GF-D8 (cell line): ENCODE measurements at places on chromosomes 2 and 18.

DNA sequence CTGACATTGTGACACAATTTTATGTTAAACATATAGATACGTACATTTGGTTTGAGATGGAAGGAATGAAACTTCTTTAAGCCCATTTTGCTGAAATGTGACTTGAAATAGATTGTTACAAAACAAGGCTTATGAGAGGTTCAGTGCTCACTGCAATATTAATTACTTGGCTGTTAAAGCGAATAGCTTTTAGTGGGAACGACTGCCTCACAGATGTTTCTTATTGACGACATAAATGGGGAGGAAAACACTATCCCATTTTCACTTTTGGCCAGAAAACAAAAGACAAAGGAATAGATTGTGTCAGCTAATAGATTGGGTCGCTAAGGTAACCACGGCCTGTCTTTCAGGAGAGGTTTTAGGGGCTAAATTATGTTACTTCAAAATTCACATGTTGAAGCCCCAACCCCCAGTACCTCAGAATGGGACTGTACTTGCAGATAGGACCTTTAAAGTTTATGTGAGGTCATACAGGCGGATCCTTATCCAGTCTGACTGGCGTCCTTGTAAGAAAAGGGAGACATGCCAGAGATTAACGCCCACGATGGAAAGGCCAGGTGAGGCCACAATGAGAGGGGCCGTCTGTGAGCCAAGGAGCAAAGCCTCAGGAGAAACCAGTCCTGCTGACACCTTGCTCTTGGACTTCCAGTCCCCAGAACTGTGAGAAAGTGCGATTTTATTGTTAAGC lies 10.8 kb downstream of the INPP1 start:
- no peak for DNase-seq

DNA sequence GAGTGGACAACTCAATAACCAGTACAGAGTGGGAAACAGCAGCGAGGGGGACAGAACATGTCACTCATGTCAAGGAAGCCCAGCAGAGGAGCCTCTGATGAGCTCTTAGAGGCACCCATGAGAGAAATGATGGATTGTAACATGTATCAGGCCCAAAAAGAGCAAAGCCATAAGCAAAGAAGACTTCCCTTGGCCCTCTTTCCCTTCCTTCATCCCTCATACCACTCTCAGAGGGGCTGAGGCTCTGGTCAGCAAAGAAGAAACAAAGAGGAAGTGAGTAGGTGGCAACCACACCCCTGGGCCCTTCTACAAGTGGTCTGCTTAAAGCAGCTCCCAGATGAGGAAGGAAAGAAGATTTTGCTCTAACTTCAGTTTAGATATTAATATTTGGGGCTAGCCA lies 112.8 kb downstream of the CDC42EP3 start:
- DNase-seq = peak; percentile 10

GRCh38 chr2:83696838-83697237 lies 762.2 kb downstream of the SUCLG1 start:
- no peak for DNase-seq

DNA sequence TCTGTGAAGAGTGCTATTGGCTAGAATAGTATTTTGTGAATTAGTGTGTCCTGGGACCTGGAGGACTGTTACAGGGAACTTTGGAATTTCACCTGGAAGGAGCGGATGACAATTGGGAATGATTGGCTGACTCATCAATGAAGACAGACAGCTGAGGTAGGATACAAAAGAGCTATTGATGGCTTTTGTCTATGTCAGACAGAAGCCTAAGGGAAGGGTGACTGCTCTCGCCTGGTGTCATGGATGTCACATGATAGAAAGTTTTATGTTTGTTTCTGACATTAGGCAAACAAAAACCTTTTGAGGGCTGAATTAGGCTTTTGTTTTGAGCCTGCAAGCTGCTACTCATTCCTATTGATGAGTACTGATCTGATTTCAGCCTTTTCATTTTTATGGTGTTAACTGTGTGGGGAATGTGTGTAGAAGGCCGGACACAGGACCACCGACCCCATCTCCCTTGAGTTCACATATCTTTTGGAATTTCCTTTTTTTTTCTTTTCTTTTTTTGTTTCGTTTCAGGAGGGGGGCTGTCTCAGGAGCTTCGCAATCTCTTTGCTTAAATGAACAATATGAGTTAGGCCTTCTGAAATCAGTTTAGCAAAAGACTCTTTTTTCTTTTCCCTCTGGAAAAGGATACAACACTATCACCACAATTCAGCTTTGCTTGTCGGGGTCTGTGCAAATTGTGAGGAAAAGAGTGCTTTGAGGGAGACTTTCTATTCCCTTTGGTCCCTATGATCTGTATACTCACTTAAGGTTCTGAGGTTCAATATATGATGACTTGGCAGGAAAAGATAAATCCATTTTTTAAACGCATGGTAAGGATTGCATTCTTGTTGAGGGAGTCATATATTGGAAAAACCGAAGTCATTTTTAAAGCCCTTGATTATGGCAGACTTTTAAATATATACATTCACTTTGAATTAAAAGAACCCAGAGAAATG lies 207.9 kb upstream of the FIGN start:
- no peak for DNase-seq

- no peak for DNase-seq
Measured at GRCh38 chr2:125857971-125858794, 797.8 kb upstream of the GYPC start.

GRCh38 chr18:41021089-41021488 lies 933.9 kb upstream of the PIK3C3 start:
- DNase-seq = no peak

- no peak for DNase-seq
Measured at GRCh38 chr2:145207884-145208283, 688.0 kb upstream of the ZEB2 start.

- DNase-seq = no peak
Measured at GRCh38 chr2:205505371-205505770, 176.9 kb upstream of the NRP2 start.

DNA sequence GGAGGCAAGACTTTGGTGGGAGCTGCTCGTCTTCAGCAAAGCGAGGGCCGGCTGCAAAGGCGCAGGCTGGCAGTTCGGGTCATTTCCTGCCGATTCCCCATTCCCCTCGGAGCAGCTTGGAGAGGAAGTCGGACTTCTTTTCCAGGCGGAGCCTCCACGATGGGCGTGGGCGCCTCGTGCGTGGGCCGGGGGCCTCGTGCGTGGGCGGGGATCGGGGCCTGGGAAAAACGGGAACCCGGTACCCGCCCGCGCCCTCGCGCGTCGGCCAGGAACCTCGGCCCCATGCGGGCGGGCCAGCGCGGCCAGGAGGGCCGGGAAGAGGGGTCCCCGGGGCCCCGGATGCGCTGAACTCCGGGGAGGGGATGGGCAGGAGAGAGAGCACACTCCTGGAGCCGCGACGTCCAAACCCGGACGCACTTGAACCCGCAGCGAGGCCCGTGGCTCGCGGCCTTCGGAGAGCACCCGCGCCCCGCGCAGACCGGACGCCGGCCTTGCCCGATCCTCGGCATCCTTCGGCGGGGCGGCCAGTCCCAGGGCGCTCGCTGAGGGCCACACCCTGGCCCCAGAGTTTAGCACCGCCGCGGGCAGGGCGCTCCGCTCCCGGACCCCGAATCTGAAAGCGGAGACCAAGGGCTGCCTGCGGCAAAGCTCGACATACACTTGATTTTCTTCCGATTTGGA lies 368.4 kb downstream of the MTX2 start:
- no peak for DNase-seq

DNA sequence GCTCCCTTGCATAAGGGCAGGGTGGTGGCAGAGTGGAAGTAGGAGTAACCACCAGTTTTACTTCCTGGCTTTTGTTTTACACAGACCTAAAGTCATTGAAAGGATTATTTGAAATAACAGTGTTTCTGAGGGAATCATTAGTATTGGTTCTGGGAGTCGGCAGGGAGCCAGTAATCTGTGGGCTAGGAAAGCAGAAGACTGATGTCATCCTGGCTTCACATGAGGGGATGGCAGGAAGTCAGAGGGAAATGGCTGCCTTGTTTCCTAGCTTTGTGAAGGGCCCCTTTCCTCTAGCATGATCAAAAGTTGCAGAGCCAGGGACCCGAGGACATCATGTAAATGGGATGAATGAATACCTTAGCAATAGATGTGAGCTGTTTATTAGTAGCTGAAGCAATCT lies 792.6 kb downstream of the CPS1 start:
- DNase-seq = no peak

- DNase-seq = no peak
Measured at GRCh38 chr2:110872521-110872920, 140.1 kb downstream of the ACOXL start.

GRCh38 chr2:20439503-20439902 lies 7.4 kb upstream of the RHOB start:
- peak; percentile 95 for DNase-seq

DNA sequence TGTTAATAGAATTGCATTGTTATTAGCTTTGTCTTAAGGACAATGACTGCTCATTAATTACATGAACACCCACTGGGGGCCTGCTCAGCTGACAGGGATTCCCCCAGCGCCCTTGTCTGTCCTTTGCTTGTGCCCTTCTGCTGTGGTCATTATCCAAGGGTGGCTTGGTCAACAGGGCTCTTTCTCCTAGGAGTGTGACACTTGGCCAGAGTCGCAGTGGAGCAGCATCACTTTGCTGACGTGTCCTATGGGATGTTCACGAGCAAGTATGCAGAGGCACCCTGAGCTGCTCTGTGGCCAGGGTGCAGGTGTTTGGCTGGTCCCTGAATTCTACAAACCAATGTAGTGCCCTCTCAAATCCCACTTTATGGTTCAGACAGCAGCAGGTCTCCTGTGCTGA lies 46.0 kb downstream of the PTGR3 start:
- DNase-seq = no peak

GRCh38 chr2:157871415-157871814 lies 4.7 kb downstream of the ACVR1 start:
- DNase-seq = no peak

DNA sequence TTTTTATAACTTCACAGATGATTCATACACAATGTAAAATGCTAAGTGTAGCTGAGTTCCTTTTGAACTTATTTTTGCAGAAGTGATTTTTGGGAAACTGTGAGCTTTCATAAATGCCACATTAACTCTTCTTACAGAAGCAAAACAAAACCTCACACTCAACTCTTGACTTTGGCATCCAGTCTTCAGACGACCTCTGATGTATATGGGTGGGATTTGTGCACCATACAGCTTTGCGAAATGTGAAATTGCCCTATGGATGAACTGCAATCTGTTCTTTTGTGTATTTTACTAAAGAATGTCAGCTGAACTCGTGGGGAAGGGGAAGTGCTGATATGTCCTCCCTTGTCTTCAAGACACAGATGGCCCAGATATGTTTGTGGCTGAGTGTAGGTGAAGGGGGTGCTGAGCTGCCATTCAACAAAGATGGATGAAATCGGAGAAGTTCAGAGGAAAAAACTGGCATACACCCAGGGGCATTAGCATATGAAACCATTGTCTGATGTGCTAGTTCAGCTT lies 218.3 kb downstream of the PTGR3 start:
- DNase-seq = peak; percentile 40

DNA sequence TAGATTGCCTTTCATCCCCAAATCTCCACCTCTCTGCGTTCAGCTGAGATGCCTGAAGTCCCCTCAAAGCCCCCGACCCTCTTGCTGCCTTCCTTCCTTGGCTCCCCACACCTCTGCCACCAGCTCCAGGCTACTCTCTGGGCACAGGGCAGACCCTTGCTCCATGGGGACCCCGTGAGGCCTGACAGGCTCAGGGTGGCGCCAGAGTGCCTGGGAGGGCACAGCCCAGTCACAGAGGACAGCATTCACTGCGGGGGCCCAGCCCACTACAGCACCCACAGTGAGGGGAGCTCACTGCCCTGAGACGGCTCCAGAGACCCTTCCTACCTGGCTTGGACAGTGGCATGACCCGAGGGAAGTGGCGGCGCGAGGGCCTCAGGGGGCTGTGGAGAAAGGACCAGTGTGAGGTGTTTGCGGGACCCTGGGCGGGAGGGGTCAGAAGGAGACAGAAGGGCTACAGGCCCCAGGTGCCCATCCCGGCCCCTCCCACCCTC lies 51.0 kb downstream of the AQP12A start:
- DNase-seq = no peak

GRCh38 chr2:127770973-127771735 lies 39.8 kb downstream of the WDR33 start:
- no peak for DNase-seq

- peak; percentile 6 for DNase-seq
Measured at GRCh38 chr2:46776687-46777327, 138.8 kb downstream of the MCFD2 start.

GRCh38 chr2:28824207-28824606 lies 13.6 kb downstream of the SPDYA start:
- no peak for DNase-seq

DNA sequence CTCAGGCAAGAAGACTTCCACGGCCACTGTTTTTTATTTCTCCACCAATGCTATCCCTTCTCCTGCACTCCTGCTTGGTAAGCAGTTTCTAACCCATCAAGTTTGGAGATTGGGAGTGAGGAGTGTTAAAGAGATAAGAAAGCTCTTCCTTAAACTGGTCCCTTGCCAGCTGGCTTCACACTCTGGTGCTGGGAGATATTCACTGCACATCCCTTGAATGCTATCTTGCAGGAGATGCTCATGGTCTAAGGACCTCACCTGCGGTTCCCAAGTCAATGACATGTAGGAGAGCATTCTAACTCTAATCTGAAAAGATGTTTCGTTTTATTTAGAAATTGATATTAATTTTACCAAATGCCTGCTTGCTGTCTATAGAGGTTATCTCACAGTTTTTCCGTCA lies 28.2 kb upstream of the CYRIA start:
- no peak for DNase-seq

- no peak for DNase-seq
Measured at GRCh38 chr2:174180165-174180724, 68.1 kb downstream of the OLA1 start.

GRCh38 chr2:232512602-232513001 lies 7.6 kb upstream of the PRSS56 start:
- no peak for DNase-seq

- peak; percentile 97 for DNase-seq
Measured at GRCh38 chr18:3448838-3449511, 997 bp upstream of the TGIF1 start.

- no peak for DNase-seq
Measured at GRCh38 chr2:58030771-58031170, 15.8 kb upstream of the VRK2 start.

DNA sequence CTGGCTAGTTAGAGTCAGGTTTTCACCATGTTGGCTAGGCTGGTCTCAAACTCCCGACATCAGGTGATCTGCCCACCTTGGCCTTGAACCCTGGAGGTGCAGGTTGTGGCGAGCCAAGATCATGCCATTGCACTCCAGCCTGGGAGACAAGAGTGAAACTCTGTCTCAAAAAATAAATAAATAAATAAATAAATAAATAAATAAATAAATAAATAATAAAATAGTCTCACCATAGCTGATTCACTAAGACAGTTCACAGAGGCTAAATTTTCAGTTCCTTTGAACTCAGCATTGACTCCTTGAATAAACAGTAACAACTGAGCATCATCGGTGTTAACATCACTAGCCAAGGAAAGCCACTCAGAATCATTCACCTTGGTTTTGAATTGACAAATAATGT lies 32.7 kb downstream of the GNAL start:
- DNase-seq = no peak
